ENCODE measurements at places on chromosomes 2 and 18.

DNA sequence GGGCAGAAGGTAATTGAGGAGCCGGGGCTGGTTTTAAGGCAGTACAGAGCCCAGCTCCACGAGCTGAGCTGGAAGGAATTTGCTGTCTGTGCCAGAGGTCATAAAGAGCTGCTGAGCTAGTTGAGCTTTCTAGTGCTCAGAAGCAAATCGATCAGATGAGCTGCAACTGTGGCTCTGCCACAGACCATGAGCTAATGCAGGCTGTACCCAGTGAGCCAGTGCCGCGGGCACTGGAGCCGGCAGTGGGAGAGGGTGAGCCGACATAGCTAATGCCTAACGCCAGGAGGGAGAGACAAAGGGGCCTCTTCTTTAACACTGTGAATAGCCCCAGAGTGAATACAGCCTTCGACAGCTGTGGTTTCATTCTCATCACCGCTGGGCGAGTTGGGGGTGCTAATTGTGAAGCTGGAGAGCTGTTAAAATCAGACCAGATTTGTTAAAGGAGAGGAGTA, 410.1 kb upstream of the TCF4 start:
- no peak for DNase-seq

GRCh38 chr2:131152074-131152473, 46.9 kb downstream of the PLEKHB2 start:
- no peak for DNase-seq

DNA sequence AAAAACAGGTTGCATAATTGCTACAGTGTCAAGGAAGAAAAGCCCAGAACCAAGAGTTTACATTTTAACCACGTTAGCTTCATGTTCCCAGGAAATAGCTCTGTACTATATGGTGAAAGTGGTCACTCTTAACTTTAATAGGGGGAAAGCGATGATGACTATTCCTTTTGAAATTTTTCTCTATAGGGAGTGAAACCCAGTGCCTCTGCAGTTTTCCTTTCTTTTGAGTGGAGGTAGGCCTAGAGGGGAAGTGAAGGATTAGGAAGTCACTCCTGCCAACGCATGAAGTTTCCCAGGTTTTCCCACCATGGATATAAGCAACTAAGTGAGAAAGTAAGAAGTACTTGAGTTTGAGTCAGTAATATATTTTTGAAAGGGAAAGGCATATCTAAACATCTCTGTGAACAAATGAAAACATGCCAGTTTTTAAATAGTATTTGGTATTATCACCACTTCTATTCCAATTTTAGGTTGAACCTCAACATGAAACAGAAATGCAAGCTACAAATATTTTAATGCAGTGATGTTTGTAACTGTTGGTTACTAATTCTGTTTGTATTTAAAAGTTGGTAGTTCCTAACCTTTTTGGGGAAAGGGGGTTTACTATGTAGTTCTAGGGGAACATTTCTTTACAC, 91.9 kb downstream of the VRK2 start:
- no peak for DNase-seq

DNA sequence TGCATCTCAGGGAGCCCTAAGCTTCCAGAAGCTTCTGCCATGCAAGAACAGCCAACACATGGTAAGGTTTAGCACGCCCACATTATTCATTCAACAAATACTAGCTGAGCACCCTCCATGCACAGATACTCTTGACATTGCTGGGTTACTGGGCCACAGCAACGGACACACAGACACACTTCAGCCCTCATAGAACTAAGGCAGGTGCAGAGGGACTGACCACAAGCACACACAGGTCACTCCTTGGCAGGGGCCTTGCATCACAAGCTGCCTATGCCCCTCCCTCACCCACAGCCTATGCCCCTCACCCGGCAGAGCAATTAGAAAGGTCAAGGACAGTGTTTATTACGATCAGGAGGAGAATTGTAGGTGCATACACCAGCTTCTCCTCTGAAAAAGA, 15.8 kb downstream of the SLC14A2 start:
- DNase-seq = no peak

GRCh38 chr18:63140997-63141777, 178.4 kb downstream of the BCL2 start:
- DNase-seq = no peak

GRCh38 chr2:172273910-172274571, 153.3 kb upstream of the ITGA6 start:
- no peak for DNase-seq

- DNase-seq = no peak
These were observed 23.3 kb downstream of the ARMC9 start for GRCh38 chr2:231221761-231222160.

GRCh38 chr2:71073475-71073874, 5.0 kb downstream of the NAGK start:
- no peak for DNase-seq

- no peak for DNase-seq
These were observed 141.8 kb upstream of the CTDP1 start for GRCh38 chr18:79537758-79538157.

DNA sequence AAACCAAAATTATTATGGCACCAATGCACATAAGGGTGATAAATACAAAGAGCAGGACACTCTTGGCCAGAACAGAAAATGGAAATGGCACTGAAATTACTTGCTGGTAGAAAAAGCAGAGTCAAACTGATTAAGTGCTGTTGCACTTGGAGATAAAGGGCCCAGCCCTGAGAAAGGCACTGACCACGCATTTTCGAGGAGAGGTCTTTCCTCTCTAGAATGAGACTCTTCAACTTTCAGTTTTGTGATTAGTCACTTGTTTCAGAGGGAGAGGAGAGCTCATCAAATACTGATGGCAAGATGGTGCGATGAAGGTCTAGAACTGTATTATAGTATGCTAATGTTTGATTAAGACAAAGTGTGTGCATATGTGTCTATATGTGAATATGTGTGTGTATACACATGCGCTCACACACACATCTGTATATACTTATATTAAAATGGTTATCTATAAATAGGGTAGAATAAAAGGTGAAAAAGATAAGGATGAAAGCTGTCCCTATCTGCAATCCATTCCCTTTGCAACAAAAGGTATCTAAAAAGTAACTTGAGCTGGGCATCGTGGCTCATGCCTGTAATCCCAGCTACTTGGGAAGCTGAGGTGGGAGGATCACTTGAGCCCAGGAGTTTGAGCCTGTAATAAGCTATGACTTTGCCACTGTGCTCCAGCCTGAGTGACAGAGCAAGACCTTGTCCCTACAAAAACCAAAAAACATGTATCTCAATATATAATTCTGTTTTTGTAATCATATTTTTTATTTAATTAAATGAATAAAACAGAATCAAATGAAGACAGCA, 48.8 kb upstream of the ZDBF2 start:
- no peak for DNase-seq

GRCh38 chr18:72181241-72181764, 362.8 kb downstream of the CBLN2 start:
- DNase-seq = no peak

- no peak for DNase-seq
These were observed 977 bp downstream of the SLC8A1 start for GRCh38 chr2:40450796-40451430.

DNA sequence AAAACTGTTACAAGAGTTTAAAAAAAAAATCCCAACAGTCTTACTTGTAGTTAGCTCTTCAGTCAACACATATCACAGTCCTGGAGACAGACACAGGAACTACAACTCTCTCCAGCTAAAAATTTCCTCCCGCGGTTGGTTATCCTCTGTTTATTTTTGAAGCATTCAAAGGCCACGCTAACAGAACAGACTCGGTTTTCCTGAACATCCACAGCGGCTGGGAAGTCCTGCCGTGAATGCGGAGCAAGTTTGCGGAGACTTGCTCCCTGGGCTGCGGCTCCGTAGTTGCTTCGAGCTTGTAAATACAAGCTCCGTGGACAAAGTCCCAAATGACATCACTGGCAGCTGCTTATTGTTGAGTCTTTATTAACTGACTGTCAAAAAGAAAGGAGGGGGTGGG, at the start of gene NCKAP5:
NCKAP5 (minus strand) TSS at position 292 of the 400 bp plus-strand sequence. CDS start 50,937 bp downstream, outside the sequence.
- DNase-seq = no peak

- DNase-seq = no peak
These were observed 59.6 kb downstream of the MYT1L start for GRCh38 chr2:2271469-2271941.

Data from activated T-cell treated with anti-CD3 and anti-CD28 coated beads, Interleukin-2, amount 50 U/mL, for 4 hours (primary cell).